Suppressor macrophage (primary cell): ENCODE measurements at places on chromosomes 4 and X.
A peak's percentile ranks its signal among the peaks of the same experiment; 100 is the strongest.

DNA sequence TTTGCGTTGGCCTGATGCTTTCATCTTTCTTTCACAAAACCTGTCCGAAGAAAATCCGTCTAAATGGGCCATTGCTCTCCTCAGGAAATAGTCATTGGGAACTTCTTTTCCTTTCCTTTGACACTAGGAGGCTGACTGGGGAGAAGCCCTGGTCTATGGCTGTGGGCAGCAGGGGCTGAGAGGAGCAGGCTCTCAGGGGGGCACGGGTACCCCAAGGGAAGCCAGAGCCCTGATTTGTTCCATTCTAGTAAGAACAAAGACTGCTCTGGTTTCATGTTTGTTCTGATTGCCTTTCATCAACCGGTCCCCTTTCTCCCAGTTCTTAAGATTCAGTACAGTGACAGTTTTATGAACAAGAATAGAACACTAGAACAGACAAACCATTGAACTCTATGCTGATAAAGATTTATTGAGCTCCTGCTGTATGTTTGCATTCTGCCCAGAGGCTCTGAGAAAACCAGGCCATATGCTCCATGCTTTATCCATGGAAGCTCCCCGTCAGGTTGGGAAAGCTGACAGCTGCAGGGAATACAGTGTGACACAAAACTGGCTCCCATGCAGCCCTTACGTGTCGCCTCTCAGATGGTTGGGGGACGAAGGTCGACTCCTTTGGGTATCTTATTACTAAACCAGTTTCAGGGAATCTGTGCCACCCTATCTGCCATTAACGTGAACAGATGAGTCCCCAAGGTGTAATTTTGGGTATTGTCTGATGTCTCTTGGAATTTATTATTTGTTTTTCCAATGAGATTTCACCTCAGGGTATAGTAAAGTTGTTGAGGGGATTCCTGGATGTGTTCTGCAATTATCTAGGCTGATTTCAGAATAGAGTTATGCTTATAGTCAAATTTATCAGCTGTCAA lies 72.4 kb upstream of the MSANTD1 start:
- DNase-seq, result no peak

DNA sequence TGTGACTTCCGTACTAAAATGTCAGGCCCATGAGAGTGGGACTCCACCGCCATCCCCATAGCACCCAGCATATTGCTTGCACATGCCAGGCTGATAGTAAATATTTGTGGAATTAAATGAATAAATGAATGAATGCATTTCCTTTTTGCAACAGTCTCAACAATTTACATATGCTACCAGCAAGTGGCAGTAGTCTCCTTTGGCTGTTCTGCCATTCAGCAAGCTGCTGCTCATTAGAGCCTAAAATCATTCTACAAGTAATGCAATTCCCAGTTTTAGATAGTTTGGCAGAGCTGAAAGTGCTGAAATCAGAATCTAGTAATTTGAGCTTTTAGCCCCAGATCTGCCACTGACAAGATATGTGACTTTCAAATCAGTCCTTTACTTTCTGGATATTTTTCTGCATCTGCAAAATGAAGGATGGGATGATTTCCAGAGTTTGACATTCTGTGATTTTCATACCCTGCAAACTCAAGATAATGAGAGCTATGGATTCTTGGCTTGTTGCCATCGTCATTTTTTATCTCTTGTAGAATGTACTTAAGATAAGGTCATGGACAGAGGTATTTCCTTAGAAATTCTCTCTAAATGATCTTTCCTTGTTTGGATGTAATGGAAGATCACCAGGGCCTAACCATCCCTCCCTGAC lies 35.7 kb upstream of the INTS6L start:
- DNase-seq, result peak; percentile 58

GRCh38 chr4:85114526-85114925 lies 148.0 kb upstream of the WDFY3 start:
- DNase-seq, result no peak

DNA sequence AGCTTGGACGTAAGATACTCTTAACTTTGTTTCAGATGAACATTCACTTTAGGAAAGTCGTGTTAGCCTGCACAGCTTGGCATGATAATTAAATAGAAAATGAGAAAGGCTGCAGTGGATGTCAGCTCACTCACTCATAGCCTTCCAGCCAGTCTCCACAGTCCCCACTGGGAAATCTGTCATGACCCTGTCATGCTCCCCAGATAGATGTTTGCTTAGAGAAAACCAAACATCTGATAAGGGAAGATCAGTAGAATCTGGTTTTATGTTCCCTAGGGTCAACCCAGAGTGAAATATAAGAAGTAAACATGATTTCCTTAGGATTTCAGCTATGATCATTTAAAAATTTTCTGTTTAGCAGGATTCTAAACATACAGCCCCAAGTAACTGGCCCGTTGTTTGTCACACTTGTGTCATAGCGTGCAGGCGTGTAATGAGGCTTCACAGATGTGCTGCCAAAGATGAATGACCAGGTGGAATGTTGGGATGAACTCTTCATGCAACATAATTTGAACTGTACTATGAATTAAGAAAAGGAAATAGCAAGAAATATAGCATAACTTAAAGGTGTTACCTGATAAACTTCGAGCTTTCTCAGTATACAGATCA lies 180.1 kb downstream of the BANK1 start:
- DNase-seq, result no peak

DNA sequence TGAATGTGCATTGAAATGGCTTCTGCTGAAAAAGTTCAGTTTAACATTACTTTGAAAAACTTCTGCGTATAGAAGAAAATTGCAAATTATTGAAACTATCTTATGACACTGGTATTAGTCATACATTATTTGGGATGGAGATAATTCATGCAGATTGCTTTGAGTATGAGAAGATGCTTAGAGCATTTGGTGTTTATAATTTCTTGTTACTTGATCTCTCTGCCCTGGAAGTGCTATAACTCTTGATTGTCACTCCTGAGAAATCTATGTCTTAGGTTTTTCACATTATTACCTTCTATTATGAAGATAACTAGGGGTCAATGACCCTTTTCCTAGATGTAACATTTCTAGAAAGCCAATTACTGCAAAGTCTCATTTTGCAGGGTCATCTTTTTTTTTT lies 36.4 kb downstream of the TMEM131L start:
- no peak for DNase-seq

- DNase-seq, result no peak
Observed at GRCh38 chr4:4922441-4922840, 63.0 kb downstream of the MSX1 start.

DNA sequence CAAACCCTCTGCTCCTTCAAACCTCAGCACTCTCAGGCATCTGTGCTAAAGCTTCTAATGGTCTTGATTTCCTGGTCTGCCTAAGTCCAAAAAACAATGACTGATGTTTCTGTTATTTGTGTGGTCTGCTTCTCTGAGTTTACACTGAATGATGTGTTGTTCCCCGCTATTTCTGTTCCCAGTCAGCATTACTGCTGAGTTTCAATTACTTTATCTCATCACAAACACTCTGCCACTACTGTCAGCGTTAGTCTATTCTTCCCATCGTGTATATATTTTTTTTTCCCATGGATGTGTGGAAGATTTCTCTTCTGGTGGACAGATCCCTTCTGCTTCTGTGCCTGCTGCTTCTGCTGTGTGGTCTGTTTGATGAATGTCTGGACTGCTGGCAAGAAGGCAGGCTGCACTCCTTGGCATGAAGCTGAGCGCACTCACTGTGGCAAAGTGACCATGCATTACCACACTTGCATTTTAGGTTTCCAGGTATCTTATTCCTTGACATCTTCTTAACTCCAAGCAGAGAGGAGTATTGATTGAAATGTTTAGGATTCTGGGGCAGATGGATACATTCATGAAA lies 106.9 kb upstream of the PAQR3 start:
- no peak for DNase-seq

DNA sequence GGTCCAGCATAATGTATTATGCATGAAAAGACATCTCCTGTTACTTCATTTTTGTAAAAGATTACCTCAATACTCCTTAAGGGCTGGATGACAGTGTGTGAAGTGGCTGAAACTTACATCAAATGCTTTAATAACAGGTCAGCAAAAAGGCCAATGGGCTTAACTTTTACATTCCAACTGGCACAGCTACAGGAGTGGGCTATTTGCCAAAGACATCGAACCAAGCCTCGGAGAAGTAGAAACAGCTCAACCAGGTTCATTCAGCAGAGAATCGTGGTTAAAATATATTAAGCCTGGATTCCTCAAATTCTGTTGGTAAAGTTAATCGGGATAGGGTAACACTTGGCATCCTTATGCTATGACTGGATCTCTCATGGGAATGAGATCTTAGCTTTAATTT lies 639.7 kb downstream of the TRIML1 start:
- no peak for DNase-seq

GRCh38 chrX:14398725-14399124 lies 130.6 kb upstream of the GLRA2 start:
- no peak for DNase-seq

DNA sequence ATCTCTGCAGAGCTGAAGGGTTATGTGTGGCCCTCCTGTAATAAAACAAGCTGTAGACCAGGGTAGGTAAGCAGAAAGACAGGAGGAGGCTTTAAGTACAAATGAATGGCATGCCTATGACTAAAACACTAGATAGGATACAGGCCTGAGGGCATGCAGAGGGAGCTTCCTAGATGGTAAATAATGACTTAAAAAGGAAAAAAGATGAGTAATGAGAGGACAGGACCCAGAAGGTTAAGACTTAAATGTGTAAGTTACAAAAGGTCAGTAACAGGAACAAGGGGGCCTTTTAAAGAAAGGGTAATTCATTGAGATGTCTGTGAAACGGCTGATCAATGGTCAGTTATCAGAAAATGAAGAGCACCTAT lies 194.8 kb downstream of the SOWAHB start:
- no peak for DNase-seq

DNA sequence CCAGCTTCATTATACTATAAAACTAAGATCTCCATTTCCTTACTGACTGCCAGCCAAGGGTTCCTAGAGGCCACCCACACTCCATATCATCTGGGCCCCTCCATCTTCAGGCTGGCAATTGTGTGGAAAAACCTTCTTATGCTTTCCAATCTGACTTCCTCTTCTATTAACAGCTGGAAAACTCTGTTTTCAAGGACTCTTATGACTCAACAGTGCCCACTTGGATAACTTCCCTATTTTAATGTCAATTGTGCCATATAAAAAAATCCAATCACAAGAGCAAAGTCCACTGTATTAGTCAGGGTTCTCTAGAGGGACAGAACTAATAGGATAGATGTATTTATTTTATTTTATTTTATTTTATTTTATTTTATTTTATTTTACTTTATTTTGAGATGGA lies 41.0 kb upstream of the CPEB2 start:
- peak; percentile 50 for DNase-seq

- no peak for DNase-seq
Observed at GRCh38 chr4:88244816-88245579, 39.4 kb downstream of the PPM1K start.

DNA sequence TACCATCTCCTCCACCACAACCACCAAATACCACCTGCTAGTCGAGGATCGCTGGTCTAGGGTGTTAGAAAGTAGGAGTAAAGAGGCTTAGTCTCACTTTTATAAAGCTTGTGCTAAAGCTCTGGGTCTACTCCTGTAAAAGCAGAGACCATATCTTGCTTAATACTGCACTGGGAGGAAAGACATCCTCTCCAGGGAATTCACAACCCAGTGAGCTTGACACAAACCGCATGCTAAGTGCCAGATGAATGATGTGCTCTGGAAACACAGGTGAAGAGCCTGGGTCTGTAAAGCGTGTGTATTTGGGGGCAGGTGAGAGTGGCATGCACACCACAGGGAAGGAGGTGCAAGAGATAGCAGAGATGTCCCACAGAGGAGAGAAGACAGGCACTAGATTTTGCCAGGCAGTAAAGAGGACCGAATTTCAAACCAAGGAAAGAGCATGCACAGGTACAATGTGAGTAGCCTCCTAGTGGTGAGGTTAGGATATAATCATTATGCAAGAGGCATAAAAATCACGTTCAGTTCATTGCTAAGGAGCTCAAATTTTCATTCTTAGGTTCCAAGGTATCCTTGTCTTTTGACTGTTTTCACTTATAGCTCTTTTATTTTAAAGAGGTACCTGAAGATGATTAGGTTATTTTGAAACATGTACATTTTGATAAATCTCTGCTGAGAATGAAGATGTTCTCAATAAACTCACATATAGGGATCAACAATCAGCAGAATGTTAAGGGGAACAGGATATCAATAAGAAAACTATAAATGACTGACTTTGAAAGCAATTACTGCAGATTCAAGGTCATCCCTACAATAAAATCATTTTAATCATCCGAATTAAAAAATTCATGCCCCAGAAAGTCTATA lies 20.7 kb downstream of the TAPT1 start:
- peak; percentile 44 for DNase-seq

DNA sequence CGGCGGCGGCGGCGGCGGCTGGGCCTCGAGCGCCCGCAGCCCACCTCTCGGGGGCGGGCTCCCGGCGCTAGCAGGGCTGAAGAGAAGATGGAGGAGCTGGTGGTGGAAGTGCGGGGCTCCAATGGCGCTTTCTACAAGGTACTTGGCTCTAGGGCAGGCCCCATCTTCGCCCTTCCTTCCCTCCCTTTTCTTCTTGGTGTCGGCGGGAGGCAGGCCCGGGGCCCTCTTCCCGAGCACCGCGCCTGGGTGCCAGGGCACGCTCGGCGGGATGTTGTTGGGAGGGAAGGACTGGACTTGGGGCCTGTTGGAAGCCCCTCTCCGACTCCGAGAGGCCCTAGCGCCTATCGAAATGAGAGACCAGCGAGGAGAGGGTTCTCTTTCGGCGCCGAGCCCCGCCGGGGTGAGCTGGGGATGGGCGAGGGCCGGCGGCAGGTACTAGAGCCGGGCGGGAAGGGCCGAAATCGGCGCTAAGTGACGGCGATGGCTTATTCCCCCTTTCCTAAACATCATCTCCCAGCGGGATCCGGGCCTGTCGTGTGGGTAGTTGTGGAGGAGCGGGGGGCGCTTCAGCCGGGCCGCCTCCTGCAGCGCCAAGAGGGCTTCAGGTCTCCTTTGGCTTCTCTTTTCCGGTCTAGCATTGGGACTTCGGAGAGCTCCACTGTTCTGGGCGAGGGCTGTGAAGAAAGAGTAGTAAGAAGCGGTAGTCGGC lies 528 bp downstream of the FMR1 start:
- DNase-seq, result peak; percentile 30
